ENCODE measurements at places on chromosomes 12 and 14.

DNA sequence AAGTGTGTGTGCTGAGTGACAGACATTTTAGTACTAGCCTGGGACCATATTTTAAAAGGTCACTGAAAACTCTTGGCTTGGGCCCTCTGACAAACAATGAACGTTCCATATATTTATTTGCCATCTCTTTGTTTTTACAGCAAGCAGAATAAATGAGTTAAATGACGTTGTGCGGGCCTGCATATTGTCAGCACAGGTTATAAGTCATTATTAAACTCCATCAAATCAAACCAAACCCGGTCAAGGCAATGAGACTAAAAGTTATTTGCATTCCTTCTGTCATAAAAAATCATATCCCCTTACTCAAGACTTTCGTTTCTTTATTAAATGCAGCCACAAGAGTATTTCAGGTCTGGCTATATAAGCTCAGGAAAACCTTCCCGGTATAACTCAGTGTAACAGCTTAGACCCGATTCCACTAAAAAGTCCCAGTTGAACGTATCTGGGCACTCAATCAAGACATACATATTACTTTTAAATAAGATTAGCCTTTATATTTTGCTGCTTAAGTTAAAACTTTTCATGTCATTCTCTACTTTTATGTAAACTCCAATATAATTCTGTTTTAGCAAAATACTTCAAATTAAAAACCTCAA lies 84.9 kb downstream of the DICER1 start:
- DNase-seq: no peak

DNA sequence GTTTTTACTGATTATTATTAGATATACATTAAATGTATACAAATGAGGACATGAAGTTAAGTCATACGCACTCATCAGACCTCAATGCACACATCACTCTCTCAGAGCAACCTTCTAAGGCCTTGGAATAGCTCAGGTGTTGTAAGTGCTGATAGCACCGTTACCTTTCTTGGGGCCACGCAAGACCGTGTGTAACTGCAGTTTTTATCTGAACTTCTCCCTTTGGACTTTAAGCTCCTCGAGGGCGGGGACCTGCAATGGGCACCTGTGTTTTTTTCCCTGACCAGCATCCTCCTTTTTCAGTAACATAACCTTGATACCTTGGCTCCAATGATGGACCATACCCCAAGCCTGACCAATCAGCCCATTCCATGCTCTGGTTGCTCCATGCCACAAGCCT lies 136.5 kb upstream of the TMCC3 start:
- no peak for DNase-seq

DNA sequence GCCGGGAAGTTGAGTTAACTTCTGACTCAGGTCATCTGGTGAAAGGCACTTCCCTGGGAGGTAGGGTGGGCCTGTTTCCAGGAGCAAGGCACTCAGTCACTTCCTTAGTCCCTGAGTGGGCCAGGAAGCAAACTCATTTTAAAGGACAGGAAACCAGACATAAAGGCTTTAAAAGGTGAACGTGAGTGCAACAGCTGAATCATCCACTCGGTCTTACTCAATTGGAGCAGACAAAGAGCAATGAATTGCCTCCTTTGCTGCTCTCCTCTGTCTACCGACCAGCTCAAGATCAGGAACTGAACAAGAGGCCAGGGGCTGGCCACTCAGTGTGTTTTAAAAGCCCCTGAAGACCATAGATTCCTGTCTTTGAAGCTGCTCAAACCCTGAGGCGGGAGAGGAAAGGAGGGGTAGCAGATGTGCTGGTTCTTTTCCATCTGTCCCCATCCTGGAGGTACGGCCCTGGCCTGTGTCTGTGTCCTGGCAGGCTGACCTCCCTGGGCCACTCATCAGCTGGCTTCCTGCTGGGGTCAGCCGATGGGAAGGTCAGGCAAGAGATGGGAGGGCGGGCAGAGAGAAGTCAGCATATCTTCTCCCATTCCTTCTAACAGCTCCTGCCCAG lies 148.9 kb downstream of the PPM1H start:
- DNase-seq: peak; percentile 81

DNA sequence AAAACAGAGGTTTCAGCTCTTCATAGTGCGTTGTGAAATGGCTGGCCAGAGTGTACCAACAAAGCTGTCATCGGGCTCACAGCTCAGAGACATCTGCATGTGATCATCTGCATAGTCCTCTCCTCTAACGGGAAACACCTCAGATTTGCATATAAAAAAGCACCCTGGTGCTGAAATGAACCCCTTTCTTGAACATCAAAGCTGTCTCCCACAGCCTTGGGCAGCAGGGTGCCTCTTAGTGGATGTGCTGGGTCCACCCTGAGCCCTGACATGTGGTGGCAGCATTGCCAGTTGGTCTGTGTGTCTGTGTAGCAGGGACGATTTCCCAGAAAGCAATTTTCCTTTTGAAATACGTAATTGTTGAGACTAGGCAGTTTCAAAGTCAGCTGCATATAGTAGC lies 14.3 kb upstream of the PAPLN start:
- no peak for DNase-seq

DNA sequence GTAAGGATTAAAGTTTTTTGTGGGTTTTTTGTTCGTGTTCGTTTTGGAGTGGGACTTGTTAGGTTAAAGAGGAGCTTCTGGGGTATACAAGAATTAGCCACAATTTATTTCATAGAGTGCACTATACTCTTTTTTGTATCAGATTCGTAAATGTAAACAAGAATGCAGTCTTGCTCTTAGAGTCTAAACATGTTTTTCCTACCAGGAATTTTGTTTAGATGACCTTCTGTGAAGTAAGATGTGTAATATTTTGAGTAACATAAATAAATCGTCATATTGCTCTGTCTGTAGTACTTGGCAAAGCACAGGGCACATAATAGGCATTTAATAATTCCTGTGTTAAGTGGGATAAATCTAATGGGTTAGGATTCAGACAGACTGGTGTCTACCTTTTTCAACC lies 9.6 kb downstream of the CNOT2 start:
- no peak for DNase-seq

DNA sequence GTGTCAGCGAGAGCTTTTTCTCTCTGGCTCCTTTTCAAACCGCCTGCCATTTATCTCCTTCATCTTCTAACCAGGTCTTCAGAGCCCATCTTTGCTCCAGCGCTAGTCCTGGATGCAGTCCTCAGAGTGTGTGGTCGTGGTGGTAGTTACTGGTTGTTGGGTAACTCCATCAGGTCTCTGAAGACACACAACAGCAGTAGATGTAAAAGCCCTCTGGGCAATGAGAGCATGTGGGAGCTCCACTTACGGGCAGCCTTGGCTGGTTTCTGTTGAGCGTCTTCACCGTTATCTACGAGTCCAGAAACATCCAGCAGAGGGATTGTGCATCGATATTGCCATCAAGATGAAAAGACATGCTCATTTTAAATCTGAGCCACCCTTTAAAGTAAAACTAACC lies 61.2 kb downstream of the FBXL14 start:
- no peak for DNase-seq

DNA sequence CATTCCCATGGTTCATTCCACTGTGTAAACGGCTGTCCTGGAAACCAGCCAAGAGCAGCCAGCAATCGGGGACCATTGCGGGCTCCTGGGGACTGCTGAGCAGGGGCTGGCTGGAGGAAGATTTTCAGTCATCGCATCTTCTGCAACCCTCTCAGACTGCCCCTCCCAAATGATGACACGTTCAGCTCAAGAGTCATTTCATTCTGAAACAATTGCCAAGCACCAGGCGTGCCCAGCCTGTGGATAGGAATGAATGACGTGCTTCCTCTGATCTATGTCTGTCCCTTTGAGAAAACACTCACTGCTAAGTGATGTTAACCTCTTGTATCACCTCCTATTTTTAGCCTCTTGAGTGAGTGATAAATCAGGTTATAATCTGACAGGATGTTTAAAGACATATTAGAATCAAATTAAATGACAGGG lies 62.0 kb downstream of the NDUFA12 start:
- peak; percentile 91 for DNase-seq
